ENCODE measurements at places on chromosomes 11 and 22.

DNA sequence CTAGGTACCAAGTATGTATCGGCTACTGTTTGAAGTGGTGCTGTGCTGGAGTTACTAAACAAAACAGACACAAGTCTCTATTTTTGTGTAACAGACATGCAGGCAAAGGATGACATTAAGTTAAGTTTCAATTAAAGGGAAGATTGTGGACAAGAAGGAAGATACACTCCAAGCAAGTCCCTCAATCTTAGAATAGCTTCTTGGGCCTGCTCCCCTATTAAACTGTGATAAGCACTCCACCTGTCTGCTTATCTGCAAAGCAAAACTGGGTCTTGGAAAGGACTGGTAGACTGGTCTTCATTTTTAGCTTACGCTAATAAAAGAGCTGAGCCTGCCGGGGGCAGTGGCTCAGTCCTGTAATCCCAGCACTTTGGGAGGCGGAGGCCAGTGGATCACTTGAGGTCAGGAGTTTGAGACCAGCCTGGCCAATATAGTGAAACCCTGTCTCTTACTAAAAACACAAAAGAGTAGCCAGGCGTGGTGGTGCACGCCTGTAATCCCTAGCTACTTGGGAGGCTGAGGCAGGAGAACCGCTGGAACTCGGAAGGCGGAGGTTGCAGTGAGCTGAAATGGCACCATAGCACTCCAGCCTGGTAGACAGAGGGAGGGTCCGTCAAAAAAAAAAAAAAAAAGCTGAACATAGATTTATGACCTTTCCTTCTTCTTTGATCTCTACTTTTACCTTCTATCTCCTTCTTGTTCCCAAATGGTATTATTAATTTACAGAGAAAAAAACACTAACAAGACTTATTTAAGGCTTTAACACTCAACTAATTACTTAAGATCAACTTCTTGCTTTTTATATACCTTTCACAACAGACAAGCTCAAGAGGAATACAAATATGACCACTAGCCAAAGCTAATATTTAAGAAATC lies 4.1 kb downstream of the DDX17 start:
- DNase-seq = no peak

GRCh38 chr11:27227736-27228135 lies 135.3 kb downstream of the CCDC34 start:
- DNase-seq = no peak

GRCh38 chr11:1054143-1055108 lies 17.9 kb upstream of the MUC6 start:
- DNase-seq = no peak

DNA sequence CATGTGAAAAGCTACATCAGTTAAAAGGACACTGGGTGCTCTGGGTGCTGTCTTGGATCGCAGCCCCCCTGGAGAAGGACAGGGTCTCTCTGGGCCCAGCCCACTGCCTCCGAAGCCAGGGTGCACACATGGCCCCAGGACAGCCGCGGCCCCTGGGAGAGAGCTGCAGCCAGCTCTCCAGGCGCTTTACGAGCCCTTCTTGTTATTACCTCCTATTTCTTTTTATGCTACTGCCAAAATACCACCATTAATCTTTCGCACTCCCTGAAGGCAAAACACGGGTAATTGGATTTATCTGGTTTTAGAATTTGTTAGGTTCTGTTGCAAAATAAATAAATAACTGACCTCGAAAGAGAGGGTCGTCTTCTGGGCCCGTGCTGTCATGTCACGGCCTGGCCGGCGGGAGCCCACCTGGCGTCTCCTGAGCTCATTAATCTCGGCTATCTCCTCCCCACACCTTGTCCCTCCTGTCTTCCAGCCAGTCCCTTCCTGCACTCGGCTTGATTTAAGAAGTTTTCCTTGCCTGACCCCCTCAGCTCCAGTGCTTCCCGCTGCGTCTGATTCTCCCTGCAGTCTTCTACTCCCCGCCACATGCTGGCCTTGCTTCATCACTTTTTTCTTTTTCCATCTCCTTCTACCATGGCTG lies 611.7 kb downstream of the OPCML start:
- DNase-seq = no peak

DNA sequence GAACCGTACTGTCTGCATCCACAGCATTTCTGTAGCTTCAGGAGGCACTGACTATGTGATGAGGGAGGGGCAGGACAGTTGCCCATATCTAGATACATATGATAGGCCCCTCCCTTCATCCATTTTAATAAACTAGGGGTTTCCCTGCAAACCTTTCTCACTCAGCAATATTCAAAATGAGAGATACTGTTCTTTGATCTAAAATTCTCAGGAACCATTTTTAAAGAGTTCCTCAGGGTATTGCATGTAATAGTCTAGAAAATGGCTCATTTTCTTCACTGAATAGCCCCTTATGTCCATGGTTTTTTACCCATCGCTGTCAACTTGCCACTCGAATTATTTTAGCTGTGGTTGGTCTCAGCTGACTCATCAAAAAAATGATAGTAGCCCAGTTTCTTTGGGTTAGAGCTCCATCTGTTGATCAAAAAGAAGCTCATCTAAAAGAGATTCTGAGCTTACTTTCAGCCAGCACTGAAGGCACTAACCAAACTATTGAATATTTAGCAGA lies 37.0 kb upstream of the DNAJB7 start:
- DNase-seq = peak; percentile 8

DNA sequence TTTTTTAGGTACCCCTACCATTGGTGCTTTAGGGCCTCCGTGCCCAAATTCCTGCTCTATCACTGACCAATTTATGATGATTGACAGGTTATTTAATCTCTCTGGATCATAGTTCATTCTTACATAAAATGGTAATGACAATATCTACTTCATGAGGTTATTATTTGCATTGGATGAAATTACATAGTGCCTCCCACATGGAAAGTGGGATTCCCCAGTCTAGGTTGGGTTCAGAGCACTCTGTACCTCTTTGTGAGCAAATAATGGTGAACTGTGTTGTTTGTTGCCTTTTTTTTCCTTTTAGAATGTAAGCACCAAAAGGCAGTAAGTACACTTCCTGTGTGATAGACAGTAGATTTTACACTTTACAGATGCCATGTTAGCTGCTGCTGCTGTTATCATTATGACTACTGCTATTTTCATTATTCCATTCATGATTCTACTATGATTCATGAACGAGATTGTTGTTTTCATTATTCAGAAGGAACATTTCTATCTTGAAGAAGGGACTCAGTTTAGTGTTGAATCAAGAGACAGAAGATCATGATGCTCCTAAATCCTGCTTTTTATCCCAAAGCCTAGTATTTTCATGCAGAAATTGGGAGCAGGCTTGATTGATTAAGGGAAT lies 100.8 kb downstream of the ALX4 start:
- DNase-seq = no peak

Measured in activated T-helper 1 cell treated with anti-CD3 and anti-CD28 coated beads, Interleukin-12 subunit alpha, Interleukin-12 subunit beta, Interleukin-2, Interleukin-4 antibody, amounts not matched to agents 30 ng/mL and 10 ng/mL and 1 ng/mL, durations not matched to agents 14 hours and 24 hours and 36 hours (primary cell).